ENCODE measurements at places on chromosomes 7 and 10.

DNA sequence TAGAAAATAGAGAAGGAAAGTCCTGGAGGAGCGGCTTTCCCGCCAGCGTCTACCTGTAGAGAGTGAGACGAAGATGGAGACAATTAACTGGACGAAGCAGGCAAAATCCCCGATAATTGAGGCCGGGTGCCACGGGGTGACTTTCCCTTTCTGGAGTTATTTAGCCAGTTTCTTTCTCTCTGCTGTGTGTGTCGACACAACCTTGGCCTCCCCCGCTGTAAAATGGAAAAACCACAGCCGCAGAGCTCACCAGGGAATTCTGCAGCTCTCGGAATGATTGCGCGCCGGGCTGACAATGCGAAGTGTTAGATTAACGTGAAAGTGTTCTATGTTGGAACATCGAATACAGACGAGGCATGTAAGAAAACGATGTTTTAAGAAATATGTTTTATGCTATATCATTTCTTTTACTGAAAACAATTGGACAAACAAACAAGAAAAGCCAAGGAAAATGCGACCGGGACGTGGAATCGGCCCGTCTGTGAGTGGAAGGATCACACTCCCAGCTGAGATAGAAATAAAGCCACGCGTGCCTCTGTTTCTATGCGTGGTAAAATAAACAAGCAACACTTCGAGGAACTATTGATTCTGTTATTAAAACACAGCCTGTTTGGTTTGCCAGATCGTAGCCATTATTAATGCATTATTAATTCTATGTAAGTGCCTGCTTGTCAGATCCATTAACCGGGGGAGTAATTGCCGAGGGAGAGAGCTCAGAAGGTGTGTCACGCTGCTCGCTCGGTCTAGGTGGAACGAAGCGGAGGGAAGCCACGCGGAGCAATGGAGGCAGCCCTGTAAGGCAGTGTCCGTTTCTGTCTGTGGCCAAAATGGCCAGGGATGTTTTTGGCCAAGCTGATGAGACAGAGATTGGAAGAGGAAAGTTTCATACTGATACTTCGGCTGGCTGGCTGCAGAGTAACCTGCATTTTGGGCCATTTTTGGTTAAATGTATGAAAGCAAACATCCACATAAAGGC, 129.4 kb downstream of the DNAJB6 start:
- no peak for DNase-seq

GRCh38 chr7:6256109-6256483, 16.3 kb downstream of the CYTH3 start:
- DNase-seq = no peak

DNA sequence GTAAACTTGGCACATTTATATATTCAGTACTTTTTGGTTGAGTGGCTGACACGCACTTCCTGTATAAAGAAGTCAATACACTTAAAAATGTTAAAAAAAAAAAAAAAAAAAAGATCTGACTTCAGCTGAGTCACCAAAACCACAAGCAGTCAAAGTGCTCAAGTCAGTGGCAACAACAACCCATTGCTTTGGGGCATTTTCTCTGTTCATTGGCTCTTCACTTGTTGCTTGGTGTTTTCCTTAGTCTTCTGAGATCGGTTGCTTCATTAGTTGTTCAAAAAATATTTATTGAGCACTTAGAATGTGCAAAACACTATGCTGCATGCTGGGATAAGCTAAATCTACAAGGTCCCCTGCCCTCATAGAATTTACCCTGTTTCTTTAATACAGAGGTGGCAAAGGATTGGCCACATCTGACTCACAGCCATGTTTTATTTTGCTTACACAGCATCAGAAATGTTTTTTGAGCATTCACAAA, 63.7 kb downstream of the ZNRF2 start:
- DNase-seq = peak; percentile 96

DNA sequence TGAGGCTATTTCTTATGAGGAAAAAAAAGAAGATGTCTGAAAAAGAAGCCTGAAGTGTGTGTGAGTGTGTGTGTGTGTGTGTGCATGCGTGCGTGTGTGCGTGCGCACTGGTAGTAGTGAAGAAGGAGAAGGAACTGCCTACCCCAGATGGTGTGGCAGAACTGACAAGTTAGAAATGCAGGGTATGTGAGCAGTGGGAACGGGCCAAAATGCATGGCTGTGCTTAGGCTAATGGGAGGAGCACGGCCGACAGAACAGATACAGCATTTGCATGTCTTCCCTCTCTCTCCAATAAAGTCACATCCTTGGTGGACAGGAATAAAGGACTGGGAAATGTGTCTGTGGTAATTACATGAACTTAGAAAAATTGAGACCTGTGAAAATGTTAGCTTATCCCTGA, 94.3 kb downstream of the IDE start:
- DNase-seq = no peak

DNA sequence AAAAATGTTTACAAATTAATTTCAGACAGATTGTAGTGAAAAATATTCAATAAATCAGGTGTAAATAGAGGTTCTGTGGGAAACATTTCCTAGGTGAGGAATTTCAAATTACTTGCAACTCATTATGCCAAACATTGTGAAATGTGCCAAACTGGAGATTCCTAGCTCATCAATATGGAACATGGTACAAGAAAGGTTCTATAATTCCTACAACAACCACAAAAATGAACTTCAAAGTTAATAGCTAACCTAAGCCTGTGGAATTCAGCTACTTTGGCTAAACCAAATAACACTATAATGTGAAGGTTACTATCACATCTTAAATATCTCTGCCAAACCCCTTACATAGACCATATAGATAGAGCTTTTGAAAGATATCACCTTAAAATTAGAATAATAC, 223.3 kb upstream of the HGF start:
- no peak for DNase-seq

DNA sequence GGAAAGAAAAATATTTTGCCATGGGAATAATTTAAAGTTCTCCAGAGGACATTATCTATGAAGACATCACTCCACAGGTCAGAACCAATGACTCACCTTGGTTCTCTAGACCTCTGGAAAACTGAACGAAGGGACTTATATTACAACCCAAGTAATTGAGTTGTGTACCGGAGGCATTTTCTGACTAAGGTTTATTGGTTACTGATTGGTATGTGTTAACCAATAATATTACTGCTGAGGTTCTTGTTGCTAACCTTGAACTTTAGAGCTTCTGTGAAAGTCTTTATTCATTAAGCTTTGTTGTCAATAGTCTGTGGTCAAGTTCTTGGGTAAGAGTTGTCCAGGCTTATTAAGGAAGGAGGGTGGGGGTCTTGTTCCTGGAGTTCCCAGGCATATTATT, 78.1 kb upstream of the MTPN start:
- DNase-seq = no peak

DNA sequence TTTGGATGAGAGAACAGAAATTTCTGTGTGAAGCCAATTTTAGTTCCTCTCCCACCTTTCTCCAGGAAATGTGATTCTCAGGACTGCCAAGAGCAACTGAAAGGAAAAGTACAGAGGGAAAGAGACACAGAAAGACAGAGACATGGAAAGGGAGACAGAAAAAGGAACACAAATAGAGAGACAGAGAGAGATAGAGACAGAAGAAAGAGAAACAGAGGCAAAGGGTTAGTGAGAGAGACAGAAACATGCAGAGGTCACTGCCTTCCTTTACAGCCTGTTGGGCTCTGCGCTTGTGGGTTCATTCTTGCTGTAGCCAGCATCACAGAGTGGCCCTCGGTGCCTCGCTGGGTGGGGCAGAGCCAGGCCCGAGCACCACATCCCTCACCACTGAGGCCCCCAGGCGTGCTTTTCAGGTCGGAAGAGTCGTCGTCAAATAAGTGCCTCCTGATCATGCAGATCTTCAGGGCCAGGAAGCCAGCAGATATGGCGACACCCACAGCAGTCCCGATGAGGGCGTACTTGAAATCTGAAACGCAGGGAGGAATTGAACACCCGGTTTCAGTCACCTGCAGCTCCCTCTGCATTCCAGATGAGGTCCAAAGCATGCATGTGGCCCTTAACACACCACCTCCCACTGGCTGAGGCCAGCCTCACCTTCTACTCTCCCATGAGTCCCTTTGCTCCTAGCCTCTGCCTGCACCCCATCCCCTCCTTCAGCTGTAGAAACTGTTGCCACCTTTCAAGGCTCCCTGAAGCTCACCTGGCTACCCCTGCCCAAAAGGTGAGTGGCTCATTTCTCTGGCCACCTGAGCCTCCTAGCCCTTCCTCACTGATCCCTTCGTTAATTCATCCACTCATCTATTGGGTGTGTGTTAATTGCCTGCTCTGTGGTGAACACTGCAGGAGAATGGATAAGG, 21.4 kb downstream of the TMEM273 start:
- DNase-seq = no peak

DNA sequence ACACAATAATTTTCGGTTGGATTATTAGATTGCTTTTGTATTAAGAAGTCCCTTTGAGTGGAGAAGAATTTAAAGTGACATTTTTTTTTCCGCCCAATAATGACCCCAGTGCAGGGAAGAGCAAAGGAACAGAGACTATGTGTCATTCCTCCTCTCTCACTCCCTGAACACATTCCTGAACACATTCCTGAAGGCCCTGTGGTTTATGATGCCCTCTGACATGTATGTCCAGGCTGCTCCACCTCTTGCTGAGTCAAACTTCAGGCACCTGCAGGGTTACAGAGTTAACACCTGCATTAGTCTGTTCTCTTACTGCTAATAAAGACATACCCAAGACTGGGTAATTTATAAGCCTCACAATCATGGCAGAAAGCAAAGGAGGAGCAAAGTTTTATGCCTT, 704.0 kb upstream of the LRRN3 start:
- DNase-seq = peak; percentile 69

Data from iris pigment epithelial cell (primary cell).